Stimulated activated CD8-positive, alpha-beta memory T cell treated with anti-CD3 and anti-CD28 coated beads, Interleukin-4, amount 100 ng/mL, for 1 hour (primary cell): ENCODE measurements at places on chromosomes 5 and 9.

- no peak for DNase-seq
These were observed 2.0 kb downstream of the TMEM38B start for GRCh38 chr9:105696219-105696793.

- DNase-seq, result no peak
These were observed 616.6 kb downstream of the PDE4D start for GRCh38 chr5:59276917-59277372.

- no peak for DNase-seq
These were observed 28.1 kb upstream of the SYNPO start for GRCh38 chr5:150612405-150612804.

DNA sequence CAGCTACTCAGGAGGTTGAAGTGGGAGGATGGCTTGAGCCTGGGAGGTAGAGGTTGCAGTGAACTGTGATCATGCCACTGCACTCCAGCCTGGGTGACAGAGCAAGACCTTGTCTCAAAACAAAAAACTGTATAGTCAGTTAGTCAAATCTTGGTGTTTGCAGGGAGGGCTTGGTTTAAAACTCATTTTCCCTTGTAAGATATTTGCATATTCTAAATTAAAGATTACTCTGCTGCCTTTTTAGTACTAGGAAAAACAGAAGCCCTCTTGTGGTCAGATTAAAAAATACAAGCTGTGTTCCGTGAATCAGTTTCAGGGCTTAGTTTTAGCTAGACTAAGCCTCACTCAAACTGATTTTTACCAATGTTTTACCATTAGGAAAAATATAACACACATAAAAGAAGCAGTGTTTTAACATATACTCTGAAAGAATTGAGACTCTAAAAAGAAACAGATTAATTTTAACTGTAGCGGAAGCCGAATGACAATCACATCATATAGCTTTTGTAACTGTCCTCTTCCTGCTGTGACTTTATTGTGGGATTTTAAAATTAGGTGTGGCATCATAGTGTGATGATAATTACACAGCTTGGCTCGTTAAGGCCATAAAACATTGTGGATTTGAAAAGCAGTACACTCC, 84.9 kb upstream of the BASP1 start:
- DNase-seq, result no peak

- no peak for DNase-seq
These were observed 31.1 kb upstream of the MVB12B start for GRCh38 chr9:126295516-126295915.

- no peak for DNase-seq
These were observed 15.8 kb upstream of the UBAC1 start for GRCh38 chr9:135976944-135977343.

GRCh38 chr9:134466869-134467616, 140.8 kb downstream of the RXRA start:
- DNase-seq, result no peak

GRCh38 chr9:30970812-30971211, 1413.6 kb upstream of the ACO1 start:
- no peak for DNase-seq

- no peak for DNase-seq
These were observed 866 bp upstream of the SEMA6A start for GRCh38 chr5:116575326-116576052.

DNA sequence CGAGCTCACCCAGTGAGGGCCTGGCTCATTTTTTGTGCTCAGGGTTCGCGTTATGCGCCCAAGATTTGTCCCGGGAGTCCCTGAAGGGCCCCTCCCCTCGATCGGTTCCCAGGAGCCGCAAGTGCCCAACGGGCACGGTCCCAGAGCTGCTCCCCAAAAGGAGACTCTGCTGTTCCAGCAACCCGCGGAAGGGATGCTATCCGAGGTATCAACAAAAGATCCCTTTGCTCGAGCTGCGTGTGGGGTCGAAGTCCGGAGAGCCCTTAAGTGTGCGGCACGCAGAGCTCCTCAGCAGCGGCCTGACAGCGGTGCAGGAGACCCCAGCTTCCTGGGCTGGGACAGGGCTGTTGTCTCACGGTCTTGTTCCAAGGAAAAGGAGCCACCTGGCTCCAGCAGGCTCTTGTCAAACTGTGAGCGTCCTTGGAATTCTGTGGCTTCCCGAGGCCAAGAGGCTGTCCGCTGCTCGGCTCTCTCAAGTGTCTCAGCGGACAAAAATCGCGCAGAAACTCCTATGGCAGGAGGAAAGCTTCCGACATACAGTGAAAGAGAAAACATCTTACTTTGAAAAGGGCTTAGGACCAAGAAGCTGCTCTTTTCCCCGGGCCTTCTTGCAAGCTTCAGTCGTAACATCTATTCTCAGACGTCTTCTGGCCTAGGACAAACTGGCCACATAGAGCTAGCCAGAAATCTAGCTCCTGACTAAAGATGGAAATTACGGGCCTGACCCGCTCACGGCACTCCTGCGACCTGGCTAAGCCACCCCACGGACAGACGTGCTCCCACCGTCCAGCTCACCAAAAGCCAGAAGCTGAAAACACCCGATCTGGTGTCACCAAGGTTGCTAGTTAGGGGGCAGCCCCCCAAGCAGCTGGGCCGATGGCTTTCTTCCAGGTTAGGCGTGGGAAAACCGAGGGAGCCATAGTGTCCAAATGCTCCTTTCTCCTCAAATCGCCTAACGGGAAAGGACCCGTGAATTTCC, 2.6 kb upstream of the FOXB2 start:
- DNase-seq, result no peak

GRCh38 chr5:173689171-173689736, 72.8 kb upstream of the BOD1 start:
- no peak for DNase-seq

- DNase-seq, result no peak
These were observed 5.7 kb upstream of the NOTCH1 start for GRCh38 chr9:136551401-136552116.

- no peak for DNase-seq
These were observed 18.0 kb downstream of the TMEM38B start for GRCh38 chr9:105712297-105712696.

DNA sequence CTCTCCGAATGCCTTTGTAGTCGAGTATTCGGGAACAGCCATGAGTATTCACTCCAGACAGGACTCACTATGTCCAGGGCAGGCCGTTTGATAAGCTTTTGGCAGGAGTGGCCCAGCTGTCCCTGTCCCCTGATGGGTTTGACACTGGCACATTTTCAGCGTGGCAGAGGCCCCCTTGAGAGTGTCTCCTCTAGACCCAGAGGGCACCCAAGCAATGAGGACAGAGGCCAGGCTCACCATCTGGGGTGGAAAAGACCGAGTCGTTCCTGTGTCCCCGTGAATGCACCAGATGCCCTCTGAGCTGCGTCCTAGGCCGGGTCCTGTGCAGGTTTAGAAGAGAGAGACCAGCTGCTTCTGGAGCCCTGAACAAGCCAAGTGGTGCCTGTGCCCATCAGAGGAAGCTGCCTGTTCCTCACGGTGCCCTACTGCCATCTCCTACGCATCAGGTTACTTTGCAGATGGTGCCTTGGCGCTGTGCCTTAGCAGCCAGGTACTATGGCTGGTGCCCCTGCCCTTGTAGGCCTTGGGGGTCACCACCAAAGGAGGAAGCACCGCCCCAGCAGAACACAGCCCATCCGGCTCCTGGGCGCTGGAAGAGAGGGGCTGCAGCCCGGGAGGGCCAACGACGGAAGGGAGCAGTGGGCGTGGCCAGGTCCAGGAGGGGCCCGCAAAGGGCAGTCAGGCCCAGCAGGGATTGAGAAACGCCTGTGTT, 42.4 kb downstream of the LRSAM1 start:
- no peak for DNase-seq

GRCh38 chr5:22504411-22504810, 348.7 kb downstream of the CDH12 start:
- DNase-seq, result no peak

DNA sequence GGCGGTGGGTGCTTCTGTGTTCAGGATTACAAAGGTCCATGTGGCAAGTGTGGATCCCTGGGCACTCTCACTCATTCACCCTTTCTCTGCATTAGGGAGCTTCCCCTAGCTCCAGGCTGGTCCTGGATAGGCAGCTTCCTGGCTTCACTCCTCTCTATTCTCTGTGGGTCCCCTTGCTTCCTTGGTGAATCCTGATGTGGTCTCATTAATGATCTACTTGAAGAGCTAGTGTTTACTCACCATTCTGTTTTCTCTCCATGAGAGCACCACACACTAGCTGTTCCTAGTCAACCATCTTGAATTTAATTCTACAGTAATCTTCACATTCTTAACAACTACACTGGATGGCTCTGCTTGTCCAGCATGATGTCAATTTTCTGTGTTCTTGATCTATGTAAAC, 90.0 kb upstream of the PLPPR1 start:
- DNase-seq, result no peak

DNA sequence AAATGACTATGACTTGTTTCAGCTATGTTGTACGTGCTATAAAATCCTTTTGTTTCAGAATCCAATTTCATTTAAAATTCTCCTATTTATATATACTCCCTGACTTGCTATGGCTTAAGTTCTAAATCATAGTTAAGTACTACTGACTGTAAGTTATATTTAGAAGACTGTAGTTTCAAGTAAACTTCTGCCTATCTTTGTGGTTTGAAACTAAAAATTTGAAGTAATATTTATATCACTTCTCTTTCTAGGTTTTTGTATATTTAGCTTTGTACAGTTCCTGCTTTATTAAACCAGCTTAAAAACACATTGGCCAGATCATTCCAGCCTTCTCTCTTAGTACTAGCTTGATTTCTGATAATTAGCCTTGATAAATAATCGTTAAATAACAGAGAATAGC, 196.3 kb downstream of the MLLT3 start:
- no peak for DNase-seq

DNA sequence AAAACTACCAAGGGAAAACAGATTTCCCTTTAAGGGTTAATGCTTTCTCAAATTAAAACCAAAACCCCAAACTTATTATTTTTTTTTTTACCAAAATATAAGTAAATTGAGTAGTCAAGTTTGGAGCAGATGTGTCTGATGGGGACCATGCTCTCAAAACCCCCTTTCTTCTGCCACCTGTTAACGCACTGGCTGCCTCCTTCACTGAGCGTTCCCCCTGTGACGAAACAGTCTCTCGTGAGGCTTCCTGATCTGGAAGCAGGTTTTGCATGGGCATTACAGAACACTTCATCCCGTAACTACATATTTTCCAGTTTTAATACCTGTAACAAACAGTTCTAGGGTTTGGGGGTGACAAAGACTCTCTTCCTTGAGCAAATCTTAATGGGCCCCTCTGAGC, 59.4 kb downstream of the ANKH start:
- no peak for DNase-seq

DNA sequence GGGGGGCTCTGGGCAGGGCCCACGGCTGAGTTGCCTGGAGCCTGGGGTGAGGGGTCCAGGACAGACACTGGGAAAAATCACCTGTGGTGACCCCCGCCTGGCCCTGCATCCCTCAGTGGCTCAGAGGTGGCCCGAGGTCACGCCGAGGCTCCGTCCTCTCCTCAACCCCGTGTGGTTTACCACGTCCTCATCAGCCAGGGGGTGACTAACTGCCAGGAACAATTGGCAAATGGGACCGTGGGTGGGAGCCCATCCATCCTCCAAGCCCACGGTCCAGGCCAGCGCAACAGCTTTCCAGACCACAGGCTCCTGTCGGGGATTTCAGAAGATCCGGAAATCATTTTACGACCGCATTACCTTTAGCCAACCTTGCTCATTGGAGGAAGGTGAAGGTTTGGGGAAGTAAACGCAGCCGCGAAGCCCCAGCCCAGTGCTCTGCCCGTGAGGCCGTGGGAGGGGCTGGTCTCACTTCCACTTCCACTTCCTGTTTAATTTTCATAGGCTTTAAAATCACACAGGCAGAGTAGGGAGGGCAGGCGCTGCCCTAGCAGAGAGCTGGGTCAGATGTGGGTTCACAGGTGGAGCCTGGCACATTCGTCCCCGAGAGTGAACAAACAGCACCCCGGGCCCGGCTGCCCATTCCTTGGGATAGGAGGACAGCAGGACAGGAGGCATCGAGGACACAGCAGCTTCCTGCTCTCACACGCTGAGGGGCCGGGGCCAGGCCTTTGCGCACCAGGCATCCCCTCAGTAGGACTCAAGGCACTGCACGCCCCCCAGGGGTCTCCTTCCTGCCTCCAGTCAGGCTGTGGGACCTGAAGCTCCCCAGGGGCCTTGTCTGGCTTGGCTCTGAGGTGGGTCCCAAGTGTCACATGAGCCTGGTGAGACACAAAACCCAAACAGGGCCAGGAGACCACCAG, 19.8 kb upstream of the SLC9A3 start:
- no peak for DNase-seq

GRCh38 chr5:140391312-140391711, 10.3 kb upstream of the ANKHD1 start:
- no peak for DNase-seq

GRCh38 chr9:86407022-86407421, 52.8 kb upstream of the TUT7 start:
- DNase-seq, result no peak

DNA sequence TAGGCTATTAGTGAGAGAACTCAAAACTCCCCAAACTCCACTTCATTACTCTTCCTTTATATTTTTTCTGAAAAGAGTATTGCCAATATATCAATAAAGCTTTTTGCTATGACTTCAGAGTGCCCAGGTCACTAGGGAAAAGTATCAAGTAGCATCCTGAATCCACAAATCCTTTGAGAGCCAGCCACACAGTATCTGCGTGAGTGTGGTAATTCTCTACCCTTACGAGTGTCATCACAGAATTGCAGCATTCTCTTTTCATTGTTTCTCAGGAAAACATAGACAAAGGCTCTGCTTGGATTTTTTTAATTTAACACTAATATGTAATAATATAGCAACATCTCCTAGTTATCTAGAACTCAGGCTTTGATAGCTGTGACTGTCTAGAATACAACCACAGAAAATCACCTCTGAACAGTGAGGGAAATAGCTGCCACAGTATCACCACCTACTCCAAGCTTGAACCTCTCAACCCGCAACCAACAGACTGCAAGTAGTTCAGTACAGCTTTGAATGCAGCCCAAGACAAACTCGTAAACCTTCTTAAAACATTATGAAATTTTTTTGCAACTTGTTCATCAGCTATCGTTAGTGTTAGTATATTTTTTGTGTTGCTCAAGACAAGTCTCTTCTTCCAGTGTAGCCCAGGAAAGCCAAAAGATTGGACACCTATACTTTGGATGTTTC, 79.3 kb upstream of the CCDC152 start:
- no peak for DNase-seq

DNA sequence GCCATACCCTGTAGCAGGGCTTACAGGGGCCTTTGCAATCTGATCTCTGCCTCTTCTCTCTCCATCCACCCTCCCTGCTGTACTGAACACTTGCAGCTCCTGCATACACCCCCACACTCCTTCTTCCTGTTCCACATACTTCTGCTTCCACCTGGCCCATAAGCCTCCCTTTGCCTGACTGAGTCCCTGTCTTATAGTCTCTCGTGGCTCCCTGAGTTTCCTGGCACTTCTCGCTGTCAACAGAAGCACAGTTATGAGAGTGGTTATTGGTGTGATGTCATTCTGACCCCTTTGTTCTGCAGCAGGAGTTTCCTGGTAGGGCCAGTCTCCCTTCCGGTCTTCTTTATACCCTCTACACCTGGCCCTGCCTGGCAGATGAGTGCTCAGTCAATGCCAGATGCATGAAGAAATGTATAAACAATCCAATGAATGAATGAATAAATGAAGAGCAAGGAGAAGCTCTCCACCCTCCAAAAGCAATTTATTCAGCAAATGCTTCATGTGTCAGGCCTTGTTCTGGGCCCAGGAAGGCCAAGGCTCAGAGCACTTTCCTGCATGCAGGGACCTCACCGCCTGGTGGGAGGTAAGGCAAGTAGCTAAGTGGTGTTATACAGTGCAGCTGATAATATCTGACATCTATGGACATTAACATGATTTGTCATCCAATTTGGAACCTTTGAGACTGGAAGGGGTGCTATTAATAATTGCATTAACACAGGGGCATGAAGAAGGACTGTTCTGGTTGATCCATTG, 20.5 kb upstream of the CSF1R start:
- DNase-seq, result no peak

GRCh38 chr9:136860529-136860928, 5.6 kb downstream of the EDF1 start:
- no peak for DNase-seq
